Cerebellar nuclear complex (tissue), 1 donor: ENCODE measurements at places on chromosomes 5 and 9.

DNA sequence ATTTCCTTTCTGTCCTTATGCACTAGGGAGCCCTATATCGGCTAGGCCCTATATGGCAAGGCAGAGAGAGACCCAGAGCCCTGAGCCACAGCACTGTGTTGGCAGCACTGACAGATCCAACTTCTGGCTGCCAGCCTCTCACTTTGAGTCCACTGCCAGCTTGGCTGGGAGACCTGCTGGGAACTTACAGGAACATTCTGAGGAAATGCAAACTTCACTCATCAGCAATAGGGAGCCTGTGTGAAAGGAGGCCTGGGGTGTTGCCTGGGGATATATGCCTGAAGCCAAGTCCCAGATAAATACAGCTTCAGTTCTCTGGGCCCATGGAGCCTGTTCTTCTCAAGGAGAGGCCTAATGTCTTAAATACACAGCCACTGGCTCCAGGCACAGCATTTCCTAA is 78.0 kb downstream of the ADRB2 start:
- peak; percentile 18 for DNase-seq

DNA sequence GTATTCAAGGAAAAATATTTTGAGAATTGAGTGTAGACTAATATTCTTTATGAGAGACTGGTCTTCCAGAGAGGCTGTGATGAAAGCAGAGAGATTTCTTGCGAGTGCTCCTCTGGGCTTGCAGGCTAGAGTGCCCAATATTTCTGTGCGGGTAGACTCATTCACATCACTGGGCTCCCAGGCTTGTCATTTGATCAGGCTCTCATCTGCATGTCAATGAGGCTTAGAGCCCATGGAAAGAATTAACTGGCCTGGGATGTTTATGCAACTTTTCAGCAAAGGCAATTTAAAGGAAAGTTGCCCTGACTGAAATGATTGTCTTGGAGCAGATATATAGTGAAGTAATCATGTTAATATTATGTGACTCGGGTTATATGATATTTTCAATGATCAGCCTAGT is 42.3 kb downstream of the SNCAIP start:
- no peak for DNase-seq

DNA sequence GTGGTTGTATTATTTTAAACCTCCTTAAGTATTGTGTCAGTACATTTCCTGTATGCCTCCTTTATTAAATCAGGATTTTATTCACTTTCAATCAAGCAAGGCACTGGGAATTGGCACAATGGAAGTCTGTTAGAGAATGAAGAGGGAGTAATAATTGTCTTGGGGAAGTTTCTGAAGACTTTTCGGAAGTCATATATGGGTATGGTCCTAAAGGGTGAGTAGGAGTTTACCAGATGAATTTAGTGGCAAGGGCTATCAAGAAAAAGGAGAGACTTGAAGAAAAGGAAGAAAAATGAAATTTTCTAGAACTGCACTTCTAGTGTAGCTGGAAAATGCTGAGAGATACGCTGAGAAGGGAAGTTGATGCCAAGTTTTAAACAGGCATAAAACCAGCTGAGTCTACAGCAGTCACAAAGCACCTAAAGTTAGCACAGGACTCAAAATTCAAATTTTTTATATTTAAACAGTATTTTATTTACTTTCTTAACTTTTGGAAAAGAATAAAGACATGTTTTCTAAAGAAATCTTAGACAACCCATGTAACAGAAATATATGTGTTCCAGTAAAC is 184.9 kb downstream of the SMC2 start:
- no peak for DNase-seq

DNA sequence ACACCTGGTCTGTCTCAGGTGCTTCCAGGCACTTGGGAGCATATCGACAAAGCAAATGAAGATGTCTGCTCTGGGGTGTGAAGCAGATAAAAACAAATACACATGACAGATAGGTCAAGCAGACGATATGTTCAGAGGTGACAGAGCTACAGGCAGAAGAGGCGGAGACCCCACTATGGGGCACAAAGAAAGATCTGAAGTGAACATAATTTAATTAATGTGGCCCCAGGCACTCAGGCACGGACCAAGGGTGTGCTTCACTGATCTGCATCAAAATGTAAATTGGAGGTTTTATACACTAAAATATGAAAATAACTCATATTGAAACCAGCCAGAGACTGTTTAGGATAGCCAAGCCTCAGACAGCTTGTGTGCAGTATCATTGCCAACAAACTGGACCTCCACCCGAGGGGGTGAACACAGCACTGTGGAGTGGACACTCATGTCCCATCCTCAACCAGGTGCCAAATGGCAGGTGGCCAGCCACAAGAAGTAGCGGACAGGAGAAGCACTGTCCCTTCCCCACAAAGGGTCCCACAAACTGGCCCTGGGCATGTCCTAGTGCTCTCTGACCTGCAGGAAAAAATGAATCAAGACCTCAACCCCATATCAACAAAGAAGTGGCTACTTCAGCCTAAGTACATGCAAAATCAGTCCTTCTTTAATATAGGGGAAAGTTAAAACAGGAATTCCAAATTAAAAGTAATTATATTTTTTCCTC is 29.2 kb downstream of the ROR2 start:
- DNase-seq, result no peak

DNA sequence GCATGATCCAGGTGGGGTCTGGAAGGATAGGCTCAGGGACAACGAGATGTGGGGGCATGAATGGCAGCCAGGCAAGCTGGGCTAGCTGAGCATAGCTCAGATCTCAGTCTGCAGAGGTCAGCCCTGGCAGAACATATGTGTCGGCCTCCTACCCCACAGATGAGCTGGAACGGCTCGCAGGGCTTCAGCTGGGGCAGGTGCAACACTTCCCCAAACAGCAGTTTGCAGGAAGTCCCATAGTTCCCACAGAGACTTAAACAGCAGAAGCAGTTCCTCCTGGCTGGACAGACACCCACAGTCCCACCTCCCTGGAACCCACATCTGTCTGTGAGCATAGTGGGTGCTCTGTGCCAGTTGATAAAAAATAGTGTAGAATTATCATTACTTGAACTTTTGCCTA is 404.6 kb downstream of the GADD45G start:
- no peak for DNase-seq

DNA sequence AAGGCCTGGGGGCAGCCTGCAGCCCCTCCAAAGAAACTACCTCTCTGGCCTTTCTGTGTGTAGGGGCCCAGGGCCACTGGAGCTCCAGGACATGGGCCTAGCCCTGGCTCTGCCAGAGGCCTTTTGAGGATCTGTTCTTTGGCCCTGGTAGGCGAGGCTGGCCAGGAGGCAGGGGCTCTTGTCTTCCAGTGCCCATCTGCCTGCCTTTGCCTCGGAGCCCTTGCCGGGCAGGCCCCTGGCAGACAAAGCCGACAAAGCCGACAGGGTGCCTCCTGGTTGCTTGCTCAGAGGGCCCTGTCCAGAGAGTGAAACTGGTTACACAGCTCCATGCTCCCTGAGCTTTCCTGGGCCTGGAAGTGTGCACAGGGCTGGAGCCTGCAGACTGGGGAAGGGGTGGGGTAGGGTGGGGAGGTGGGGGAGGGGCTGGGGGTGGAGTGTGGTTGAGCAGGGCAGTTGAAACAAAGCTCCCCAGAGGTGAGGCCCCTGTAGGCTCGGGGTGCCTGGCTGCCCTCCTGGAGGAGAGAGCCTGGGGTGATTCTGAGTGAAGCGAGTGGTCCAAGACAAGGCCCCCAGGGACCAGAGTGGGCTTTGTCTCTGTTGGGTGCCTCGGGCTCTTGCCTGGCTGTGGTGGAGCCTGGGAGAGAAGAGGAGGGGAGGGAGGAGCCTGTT is 29.3 kb downstream of the PTPA start:
- no peak for DNase-seq

GRCh38 chr9:115208501-115208900 is 90.5 kb upstream of the TNC start:
- no peak for DNase-seq

DNA sequence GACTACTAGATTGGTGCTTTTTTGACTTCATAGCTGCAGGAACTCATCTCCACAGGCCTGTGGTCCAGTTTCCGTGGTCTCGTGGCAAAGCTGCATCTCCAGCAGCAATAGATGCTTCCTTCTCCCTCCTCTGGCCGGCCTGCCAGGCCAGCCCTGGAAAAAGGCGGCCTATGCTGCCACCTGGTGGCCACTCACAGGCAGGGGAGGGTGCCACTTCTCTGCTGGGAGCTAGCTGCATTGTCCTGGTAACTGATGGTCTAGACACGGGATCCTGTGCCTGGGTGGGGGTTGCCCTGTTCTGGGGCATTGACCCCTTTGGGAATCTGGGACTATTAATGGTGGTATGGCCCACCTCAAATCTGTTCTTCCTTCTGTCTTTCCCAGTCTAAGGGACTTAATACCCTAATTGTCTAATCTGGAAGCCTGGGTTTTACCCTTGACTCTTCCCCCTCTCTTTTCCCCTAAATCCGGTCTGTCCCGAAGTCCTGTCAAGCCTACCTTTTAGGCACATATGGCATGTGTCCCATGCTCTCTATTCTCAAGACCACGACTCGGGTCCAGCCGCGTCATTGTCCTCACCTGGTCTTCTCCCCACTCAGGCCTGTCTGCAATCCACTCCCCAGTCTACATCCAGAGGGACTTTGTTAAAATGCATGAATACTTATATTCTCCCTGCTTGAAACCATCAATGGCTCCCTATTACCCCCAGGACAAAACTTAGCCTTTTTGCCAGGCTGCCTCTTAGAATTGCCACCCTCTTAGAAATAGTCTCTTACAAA is 20.1 kb upstream of the PTGS1 start:
- DNase-seq, result no peak

DNA sequence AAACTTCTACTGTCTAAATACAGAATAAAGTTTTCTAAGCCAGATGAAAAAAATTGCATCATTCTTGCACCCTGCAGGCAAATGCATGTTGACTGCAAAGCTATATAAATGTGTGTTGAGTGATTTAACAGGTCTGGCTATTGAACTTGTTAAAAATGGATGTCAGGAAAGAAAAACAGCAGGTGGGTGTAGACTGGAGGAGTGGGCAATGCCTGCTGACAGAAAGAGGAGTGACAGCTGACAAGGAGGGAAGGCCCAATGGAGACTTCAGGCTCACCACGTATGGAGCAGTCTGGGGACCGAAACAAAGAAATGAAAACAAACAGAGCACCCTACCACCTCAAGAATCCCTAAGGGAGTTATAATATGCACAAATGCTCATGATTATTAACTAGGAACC is 127.8 kb downstream of the GRIA1 start:
- no peak for DNase-seq

- no peak for DNase-seq
Observed at GRCh38 chr5:28822071-28822470, 1783.7 kb upstream of the CDH9 start.

- no peak for DNase-seq
Observed at GRCh38 chr9:78234810-78235209, 1.1 kb upstream of the CEP78 start.

DNA sequence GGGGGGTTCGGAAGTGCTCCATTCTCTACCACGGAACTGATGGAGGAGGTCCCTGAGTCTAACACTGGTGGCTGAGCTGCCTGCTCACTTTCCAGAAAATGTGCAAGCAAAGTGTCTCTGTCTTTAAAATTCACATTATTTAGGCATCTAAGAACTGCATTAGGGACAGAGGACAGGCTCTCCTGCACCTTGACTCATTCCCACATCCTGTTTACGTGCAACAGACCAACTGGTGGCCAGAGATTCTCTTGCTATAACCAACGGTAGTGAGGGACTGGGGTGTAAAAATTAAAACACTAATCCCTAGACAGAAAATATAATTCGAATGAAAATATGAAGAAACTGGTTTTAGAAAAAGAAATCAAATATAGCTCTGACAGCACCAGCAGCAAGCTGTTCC is 320.9 kb downstream of the IRX2 start:
- no peak for DNase-seq

GRCh38 chr5:166695326-166695725 is 1596.1 kb upstream of the WWC1 start:
- DNase-seq, result no peak

DNA sequence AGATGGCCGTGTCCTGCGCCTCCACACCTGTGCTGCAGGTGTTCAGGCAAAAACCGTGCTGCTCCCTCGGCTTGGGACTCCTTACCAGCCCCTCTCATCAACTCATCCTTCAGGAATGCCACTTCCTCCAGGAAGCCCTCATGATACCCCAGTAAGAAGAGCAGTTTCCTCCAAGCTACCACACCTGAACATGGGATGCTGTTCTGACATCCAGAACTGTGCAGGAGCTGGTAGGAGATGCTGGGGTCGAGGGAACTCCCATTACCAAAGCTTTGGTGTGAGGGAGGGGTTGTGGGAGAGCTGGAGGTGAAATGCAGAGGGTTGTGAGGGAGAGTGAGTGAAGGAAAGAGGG is 18.9 kb downstream of the CARD19 start:
- DNase-seq, result no peak

- DNase-seq, result no peak
Observed at GRCh38 chr5:58800356-58800755, 217.5 kb downstream of the RAB3C start.

GRCh38 chr5:82905986-82906385 is 171.2 kb downstream of the TMEM167A start:
- no peak for DNase-seq

DNA sequence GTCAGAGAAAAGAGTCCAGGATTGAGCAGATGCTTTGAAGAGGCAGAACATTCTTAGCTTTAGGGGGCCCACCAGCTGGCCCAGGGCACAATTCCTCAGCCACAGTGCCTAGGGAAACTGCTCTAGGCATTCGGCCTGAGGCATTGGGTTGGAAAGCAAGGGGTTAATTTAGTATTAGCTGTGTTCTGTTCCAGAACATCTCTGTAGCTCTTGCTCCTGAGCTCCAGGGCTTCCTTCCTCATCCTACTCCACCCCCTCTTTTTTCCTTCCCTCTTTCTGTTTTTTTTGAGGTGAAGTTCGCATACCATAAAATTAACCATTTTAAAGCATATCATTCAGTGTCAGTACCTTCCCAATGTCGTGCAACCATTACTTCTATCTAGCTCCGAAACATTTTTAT is 74.5 kb upstream of the PANK3 start:
- no peak for DNase-seq

- no peak for DNase-seq
Observed at GRCh38 chr9:4424038-4424437, 66.2 kb upstream of the SLC1A1 start.

GRCh38 chr9:111744363-111744762 is 50.4 kb downstream of the SHOC1 start:
- DNase-seq, result no peak

DNA sequence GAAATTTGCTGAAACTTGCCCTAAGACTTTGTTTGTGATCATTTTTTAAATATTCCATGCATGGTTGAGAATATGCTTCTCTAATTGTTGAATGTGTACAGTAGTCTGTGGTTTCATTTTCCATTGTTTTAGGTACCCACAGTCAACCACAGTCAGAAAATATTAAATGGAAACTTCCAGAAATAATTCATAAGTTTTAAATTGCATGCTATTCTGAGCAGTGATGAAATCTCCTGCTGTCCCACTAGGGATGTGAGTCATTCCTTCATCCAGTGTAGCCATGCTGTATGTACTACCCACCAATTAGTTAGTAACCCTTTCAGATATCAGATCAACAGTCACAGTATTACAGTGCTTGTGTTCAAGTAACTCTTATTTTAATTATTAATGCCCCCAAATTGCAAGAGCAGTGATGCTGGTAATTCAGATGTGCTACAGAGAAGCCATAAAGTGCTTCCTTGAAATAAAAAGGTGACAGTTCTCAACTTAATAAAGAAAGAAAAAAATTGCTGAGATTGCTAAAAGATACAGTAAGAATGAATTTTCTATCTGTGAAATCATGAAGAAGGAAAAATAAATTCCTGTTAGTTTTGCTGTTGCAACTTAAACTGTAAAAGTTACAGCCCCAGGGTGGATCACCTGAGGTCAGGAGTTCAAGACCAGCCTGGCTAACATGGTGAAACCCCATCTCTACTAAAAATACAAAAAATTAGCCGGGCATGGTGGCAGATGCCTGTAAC is 79.9 kb upstream of the FBXL17 start:
- no peak for DNase-seq

- no peak for DNase-seq
Observed at GRCh38 chr5:150009671-150010387, 9.3 kb downstream of the HMGXB3 start.
